ENCODE measurements at places on chromosomes 6 and 20.
A peak's percentile ranks its signal among the peaks of the same experiment; 100 is the strongest.

GRCh38 chr6:52871621-52872020 lies 31.0 kb upstream of the GSTA5 start:
- DNase-seq: no peak

DNA sequence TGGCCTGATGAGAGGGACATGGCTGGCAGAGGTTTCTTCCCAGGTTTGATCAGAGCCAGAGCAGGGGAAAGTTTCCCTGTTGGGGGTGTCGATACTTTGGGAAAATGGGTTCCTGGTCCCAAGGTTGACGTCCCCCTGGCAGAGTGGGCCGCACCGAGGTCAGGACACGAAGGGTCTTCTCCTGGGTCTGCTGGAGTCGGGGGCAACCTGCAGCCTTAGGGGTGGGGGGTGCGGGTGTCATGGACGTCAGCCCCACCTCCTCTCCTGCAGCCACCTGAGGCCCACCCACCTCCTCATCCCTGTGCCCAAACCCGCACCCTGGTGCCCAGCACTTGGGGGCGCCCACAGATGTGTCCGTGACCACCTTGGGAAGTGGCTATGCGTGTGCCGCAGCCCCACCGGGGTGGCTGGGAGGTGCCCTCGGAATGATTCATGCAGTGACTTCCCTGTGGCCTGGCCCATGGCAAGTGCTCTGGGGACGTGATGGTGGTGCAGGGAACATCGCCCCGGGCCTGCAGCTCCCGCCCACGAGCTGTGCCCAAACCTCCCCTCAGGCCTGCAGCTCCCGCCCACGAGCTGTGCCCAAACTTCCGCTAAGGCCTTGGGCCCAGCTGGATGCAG lies 64.9 kb downstream of the YTHDF1 start:
- DNase-seq: no peak

GRCh38 chr6:157020398-157020797 lies 243.2 kb downstream of the ARID1B start:
- DNase-seq: peak; percentile 38

GRCh38 chr20:49908258-49908565 lies 7.1 kb downstream of the SPATA2 start:
- DNase-seq: no peak

DNA sequence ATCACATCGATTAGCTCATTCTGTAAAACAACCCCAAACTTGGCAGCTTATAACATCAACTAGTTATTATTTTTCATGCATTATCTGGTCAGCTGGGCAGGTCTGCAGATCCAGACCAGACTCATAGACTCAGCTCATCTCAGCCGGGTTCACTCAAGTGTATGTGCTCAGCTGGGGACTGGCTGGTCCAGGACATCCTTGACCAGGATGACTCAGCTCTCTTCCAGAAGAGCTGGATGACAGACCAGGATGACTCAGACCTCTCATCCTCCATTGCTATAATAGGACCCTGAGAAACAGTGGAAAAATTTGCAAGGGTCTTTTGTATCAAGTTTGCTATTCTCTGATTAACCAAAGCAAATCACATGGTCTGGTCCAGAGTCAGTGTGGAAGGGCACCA lies 312.5 kb upstream of the PLCB4 start:
- no peak for DNase-seq

- DNase-seq: no peak
These were observed 16.4 kb downstream of the BMP6 start for GRCh38 chr6:7742223-7742785.

DNA sequence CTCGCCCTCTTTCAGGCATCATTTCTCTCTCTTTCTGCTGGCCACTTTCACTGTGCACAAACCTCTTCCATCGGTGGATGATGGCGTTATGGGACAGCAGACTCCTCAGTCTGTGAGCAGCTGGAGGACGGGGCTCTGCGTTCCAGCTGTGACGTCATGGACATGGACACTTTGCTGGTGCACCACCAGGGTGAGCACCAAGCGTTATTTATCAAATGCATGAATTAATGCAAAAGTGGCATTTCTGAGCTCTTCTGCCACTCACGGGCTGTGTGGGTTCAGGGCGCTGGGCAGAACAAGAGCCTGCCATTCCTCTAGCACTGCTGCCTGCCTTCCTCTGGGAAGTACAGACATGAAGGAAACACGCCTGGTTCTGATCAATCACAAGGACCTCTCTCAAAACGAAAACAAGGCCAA lies 82.9 kb upstream of the MPC1 start:
- DNase-seq: no peak

GRCh38 chr6:81214414-81215091 lies 537.9 kb downstream of the TENT5A start:
- no peak for DNase-seq

- DNase-seq: no peak
These were observed 15.9 kb upstream of the ADGB start for GRCh38 chr6:146582857-146583256.

GRCh38 chr6:166515072-166515810 lies 71.2 kb downstream of the RAMACL start:
- DNase-seq: peak; percentile 22

- DNase-seq: no peak
These were observed 29.0 kb upstream of the MPC1 start for GRCh38 chr6:166411721-166412151.

DNA sequence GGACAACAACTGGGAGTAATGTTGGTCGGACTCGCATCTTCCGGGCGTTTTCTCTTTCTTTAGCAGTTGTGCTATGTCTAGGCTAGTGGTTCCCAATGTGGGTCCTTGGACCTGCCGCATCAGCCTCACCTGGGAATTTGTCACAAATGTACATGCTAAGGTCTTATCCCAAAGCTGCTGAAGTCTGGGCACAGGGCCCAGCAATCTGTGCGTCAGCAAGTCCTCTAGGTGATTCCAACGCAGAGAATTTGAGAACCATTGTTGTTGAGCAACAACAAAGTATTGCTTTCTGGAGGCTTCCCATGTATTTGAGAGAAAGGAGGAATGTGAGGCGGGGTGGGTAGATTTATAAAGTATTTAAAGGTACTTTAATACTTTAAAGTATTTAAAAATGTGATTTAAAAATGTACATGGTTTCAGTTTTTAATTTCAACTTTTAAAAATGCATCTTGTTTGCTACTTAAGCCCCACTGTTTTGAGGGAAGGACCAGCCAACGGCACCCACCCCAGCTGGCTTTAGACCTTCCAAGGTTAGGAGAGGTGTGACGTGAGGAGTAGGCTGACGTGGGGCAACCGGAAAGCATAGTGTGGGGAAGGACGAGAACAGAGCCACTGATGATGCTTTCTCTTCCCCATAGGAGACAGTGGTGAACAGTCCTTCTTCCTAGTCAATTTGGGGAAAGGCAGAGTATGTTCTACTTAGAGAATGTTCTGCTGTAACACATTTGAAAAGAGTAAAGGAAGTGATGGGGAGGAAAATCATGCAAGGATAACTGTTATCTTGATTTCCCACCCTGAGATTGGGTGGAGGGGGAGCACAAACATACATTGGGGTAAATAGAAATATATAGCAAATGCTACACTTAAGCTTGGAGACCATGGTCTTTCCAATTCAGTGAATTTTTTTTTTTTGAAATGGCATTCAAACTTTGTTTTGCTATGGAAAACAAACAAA lies 4.3 kb downstream of the UST start:
- DNase-seq: no peak

- DNase-seq: no peak
These were observed 184.2 kb upstream of the RALGAPA2 start for GRCh38 chr20:20896606-20897005.

- no peak for DNase-seq
These were observed 1.0 kb upstream of the MTG2 start for GRCh38 chr20:62181808-62182207.

- peak; percentile 79 for DNase-seq
These were observed 144.9 kb downstream of the WDR27 start for GRCh38 chr6:169556758-169557548.

- DNase-seq: no peak
These were observed 53.2 kb downstream of the RFPL4B start for GRCh38 chr6:112400282-112400681.

DNA sequence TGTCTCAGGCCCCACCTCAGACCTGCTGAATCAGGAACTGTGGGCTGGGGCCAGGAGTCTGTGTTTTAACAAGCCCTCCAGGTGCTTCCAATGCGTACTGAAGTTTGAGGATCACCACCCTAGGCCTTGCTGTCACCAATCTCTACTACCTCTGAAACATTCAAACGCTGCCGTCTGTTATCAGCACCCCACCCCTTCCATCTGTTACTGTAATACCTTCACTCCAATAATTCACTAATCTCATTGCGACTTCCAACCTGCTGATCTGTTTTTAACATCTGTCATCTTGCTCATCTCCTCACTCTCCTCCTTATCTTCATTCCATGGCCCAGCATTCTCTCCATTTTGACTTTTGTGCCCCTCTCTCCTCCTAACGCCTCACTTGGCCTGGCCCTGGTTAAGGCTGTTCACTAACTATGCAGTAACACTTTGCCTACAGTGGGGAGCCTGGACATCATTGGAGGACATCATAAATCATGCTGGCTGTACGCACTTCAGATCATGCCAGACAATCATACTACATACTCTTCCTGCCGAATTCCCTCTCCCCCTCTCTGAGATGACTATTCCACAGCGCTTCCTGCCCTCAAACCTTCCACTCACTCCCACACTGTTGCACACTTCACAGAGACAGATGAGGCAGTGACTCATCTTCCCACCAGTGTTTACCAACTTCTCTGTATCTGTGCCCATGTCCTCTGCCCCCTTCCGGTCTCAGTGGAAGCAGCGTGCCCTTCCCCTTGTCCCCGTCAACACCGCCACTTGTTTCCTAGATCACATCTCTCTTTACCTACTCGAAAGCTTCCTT lies 3.0 kb upstream of the GUCA1B start:
- DNase-seq: no peak

GRCh38 chr6:27374824-27375612 lies 13.5 kb upstream of the ZNF391 start:
- peak; percentile 78 for DNase-seq

DNA sequence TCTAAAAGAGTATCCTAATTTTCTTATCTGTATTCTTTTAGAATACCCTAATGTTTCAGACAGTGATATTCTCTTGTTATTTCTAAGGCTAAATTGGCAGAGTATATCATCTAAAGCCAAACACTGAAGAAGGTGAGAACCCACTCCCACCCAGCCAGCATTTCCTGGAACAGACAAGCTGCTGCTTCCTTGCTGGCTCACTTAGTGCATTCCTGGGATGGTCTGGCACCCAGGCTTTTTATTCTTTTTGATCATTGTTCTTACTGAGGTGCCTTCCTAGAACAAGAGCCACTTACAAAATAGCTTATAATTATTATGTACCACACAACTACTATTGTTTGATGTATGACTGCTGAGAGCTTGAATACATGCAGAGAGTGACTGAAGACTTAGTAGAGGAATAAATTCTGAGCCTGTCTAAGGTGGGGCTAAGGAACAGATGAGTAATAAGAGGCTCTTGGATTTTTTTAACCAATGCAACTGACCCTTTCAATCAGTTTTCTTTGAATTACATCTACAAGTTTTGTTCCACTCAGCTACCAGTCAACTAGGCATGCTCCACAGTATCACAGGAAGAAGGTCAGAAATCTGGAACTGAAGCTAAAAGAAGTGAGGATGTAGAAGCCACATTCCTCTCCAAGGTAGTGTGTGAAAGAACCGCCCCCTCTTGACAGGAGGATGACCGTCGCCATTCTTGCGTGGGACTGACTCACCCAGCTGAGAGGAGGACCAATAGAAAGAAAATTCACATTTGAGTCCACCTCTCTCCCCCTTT lies 30.1 kb downstream of the PRPH2 start:
- DNase-seq: no peak

- DNase-seq: no peak
These were observed 100.4 kb downstream of the TOX2 start for GRCh38 chr20:44014807-44015732.

- peak; percentile 37 for DNase-seq
These were observed 85.2 kb downstream of the VEGFA start for GRCh38 chr6:43855247-43855646.

GRCh38 chr6:22082218-22082617 lies 214.6 kb downstream of the PRL start:
- no peak for DNase-seq

DNA sequence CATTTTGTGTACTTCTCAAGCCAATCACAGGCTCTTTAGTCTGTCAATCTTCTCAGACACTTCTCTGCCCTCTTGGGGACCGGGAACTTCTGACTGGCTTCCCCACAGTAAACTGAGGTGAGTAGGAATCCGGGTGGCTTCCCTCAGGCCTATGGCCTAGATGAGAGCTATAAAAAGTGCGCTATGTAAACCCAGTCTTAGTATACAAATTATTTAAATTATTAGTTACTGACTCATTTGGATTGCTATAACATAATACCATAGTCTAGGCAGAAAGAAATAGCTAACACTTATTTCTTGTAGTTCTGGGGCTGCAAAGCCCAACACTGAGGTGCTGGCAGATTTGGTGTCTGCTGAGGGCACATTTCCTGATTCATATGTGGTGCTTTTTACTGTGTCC lies 109.2 kb upstream of the MCHR2 start:
- DNase-seq: no peak

GRCh38 chr6:100176311-100176950 lies 182.4 kb upstream of the MCHR2 start:
- no peak for DNase-seq

DNA sequence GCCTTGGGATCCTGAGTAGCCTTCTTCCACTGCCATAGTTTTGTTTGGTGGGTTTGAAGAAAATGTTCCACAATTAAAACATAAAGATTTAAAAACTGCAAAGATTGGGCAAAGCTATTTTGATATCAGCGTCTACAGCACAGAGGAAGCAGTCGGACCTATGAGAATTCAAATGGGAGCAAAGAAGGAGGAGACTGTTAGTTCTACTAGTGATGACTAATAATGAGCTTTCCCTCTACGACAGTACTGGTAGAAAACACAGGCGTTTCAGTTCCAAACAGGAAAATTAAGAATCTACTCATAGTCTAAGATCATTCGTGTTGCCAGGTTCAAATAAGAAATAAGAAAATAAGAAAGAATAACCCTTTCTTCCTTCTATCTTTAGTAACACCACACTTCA lies 121.2 kb downstream of the INSM1 start:
- DNase-seq: peak; percentile 49

- no peak for DNase-seq
These were observed 764 bp downstream of the DNTTIP1 start for GRCh38 chr20:45792317-45793118.

- no peak for DNase-seq
These were observed 13.4 kb upstream of the STX16 start for GRCh38 chr20:58637466-58638213.

GRCh38 chr20:46013322-46013828 lies 4.7 kb downstream of the MMP9 start:
- DNase-seq: peak; percentile 42

GRCh38 chr6:114007516-114007915 lies 36.6 kb upstream of the HDAC2 start:
- no peak for DNase-seq
